ENCODE measurements at places on chromosomes 4 and X. TPM values are rescaled to one million over a fixed set of nuclear protein-coding genes. Genes with fewer than 3 reads are reported as not detected.

The SPACA5 gene
- polyA plus RNA-seq = not detected

The PPP2R3B gene
- polyA plus RNA-seq = 29.6 TPM

The DMRTC1 gene
- not detected for polyA plus RNA-seq

The ARHGAP36 gene
- not detected for polyA plus RNA-seq

The CXCL13 gene
- not detected for polyA plus RNA-seq
